Myometrial cell (primary cell): ENCODE measurements at places on chromosomes 3 and 15. TPM values are rescaled to one million over a fixed set of nuclear protein-coding genes. Genes with fewer than 3 reads are reported as not detected.

The PCCB gene
- total RNA-seq = 66.5 and 68.9 TPM in 2 replicates

The WNT5A gene
- total RNA-seq = 46.1 and 47.7 TPM in 2 replicates

The NEK4 gene
- total RNA-seq = 11.8 and 18.1 TPM in 2 replicates

The GP5 gene
- under 0.01 TPM in 2 replicates for total RNA-seq

The SLC28A1 gene
- not detected in 2 replicates for total RNA-seq

The PLSCR5 gene
- total RNA-seq = not detected in 2 replicates

The SEMA3B gene
- 19.0 and 23.0 TPM in 2 replicates for total RNA-seq
